ENCODE measurements at places on chromosomes 7 and 10.

GRCh38 chr7:101860316-101861217 is 43.1 kb downstream of the CUX1 start:
- DNase-seq = no peak

DNA sequence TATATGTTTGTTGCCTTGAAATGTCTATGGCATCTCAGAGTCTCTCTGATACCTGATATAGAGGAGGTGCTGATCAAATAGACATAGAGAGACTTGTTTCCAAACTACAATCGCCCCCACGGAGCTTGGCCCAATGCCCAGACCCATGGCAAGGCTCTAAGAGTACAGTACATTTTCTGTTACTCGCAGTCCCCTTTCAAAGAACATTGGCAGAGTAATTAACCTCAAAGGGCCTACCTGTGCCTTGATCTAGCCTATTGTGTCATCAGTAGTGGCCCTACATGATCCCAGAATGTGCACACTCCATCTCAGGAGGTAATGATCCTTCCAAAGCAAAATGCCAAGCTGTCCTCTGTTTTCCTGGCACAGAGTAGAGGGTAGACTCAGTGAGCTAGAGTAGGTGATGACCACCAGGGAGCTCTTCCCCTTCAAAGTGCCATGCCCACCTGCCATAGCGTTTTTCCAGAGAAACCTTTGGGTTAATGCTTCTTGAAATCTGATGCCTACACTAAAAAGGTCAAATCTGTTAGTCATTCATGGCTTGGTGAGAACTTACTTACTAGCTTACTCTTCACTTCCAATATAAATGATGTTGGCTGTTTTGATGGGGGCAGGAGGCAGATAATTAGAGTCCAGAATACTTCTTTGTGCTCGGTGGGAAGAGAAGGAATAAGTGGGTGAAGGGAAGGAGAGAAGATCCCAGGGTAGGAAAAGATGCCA is 41.2 kb upstream of the ACSL5 start:
- DNase-seq = no peak

DNA sequence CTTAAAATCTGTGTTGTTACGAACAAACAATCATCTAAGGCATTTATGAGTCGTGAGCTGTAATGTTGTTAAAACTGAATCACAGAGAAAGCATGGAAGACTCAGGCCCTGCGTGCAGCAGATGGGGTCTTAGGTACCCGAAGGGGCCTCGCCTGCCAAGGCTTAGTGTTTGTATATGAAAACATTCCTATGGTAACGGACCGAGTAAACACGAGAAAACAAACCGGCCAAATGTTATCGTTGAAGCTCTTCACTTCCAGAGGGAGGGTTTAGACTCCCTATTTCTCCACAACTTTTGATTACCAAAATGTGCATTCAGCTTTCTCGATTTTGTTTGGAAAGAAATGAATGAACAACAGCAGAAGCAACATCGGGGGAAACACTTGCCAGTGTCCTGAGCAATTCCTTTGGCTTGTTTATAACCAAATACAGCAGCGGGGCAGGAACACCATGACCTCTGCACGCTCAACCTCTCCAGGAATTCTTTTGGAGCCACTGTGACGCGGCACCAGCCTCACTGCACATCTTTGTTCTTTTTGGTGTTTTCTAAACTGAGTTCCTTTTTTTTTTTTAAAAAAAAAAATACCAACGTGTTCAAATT is 121.6 kb upstream of the KLF6 start:
- no peak for DNase-seq

DNA sequence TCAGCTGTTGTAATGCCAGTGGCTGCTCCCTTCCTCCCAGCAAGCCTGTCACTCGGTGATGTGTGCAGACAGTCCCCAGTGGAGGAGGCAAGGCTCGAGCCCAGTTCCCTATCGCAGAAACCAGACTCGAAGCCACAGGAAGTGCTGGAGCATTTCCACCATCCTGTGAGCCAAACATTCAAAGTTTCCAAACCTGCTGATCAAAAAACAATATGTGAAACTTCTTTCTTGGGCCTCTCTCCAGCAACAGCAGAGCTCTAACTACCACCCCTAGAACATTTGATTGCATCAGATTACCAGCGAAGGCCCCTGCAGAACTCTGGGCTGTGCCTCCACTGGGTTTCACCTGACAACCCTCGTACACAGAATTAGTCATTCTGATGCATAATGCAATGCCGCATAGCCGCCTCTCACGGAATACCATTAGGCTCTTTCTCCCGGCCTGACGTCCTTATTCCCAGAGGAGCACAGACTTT is 94.0 kb downstream of the ELMO1 start:
- DNase-seq = no peak

DNA sequence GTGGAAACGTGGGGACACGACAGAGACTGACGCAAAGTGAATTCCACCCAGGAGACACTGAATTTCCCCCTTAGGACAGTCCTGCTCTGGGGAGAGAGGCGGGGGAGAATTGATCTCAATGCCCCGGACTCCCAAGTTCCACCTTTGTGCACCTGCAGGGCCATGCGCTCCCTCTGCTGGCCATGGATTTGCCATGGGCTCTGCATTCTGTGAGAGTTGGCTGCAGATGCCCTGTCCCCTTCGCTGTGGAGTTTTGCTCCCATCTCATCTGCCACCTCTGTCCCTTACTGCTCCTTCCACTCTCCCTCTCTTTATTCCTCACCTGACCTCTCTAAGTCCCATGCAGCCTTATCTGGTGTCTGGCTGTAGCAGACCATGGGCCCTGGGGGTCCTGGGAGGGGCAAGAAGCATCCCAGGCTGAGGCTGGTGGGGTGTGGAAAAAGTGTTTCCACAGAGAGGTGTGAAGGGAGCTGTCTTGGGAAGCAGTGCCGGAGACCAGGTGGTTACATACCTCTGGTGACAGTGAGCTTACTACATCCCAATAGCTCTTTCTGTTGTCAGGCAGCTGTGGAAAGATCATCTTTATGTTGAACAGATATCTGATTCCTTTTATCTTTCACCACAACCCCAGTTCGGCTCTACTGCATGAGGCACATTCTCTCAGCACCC is 14.3 kb downstream of the GHRHR start:
- no peak for DNase-seq

GRCh38 chr7:48049850-48050249 is 14.5 kb downstream of the C7orf57 start:
- DNase-seq = no peak

DNA sequence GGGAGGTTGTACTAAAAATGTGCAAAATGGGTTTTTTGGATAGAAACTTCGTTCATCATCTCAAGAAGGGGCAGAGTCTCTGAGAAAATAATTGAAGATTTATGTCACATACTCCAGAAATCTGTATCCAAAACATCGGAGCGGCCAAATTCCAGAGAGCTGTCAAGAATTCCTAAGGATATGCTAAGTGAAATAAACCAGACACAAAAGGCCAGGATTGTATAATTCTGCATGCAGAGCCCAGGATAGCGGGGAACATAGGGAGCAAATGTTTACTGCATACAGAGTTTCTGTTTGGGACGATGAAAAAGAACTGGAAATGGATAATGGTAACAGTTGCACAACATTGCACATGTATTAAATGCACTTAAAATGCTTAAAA is 224.2 kb upstream of the AUTS2 start:
- DNase-seq = no peak

GRCh38 chr7:157017149-157017548 is 6.7 kb upstream of the MNX1 start:
- no peak for DNase-seq

DNA sequence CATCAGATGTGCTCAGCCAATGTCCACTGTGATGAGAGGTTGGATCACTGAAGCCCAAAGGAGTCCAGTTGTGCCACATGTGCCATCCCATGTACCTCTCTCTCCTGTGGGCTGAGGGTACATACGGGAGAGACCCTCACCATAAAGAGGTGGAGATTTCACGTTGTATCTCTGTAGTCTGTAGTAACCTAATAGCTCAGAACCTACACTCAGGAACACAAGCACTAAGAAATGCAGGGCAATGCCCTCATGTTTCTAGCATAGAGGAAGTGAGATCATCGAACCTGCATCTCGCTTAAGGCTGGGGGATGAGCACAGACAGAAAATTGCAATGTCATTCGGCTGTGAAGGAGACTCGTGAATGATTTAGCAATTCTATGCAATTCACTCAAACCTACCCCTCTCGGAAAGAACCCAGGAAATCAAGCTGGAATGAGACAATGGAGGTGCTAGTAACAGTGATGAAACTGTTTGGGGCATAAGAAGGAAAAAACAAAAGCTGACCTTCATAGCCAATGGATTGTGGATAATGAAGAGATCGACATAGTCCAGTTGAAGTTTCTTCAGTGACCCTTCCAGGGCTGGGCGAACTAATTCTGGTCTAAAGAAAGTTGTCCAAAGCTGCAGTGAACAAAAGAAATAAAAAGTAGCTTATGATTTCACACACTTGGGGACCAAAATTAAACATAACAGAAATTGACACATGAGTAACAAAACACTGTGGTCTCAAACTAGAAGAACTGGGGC is 80.3 kb upstream of the UCN3 start:
- DNase-seq = no peak

DNA sequence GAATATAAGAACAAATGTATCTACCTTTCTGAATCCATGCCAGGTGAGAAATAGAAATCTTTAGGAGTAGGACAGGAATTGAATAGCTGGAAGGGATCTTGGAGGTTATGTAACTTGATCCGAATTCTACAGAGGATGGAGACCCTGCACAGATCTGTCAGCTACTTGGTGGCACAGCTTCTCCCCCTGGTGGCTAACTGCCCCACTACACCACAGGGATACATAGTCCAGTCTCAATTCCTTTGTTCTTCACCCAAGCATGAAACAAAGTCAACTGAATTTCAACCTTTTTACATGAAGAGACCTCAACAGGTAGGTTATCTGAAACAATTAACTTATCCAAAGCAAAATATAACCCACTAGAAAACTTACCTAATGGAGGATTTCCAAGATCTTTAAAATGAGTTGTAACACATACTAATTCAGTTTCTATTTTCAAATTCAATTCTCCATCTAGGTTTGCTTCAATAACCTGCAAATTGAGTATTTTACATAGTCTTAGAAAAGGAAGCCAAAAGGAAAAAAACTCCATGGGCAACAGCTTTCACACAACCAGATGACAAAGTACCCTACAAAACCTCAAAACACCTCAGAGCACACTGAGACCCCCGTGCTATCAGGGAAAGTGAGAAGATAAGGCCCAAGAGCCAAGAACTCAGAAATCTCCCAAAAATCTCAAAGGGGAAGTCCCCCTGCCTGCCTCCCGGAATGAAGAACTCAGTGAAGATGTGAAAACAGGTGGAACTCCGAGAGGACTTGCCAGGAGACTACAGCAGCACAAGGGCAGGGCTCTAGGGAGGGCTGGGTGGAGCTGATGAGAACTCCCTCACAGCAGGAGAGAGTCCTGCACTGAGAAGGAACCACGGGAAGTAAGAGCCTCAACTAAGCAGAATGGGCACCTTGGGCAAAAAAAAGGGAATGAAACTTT is 10.3 kb downstream of the HUS1 start:
- peak; percentile 57 for DNase-seq

GRCh38 chr10:33174674-33175434 is 159.6 kb downstream of the NRP1 start:
- DNase-seq = no peak

GRCh38 chr10:62136931-62137330 is 131.7 kb downstream of the RTKN2 start:
- no peak for DNase-seq

DNA sequence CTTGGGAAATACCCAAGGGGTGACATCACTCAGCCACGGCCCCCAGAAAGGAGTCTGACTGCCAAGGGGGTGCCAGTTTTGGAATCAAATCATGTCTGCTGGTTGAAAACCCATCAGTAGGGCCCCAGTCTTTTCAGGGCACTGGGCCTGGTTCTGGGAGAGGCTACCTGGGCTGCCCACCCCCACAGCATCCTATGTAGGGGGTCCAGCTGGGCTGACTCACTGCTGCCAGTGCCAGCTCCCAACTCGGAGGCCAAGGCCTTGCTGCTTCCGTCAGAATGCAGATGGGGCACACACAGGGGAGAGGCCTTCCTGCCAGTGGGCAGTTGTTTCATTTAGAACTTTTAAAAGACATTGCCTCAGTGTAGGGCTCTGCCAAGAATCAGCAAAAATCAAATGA is 39.5 kb upstream of the DMBT1 start:
- no peak for DNase-seq

DNA sequence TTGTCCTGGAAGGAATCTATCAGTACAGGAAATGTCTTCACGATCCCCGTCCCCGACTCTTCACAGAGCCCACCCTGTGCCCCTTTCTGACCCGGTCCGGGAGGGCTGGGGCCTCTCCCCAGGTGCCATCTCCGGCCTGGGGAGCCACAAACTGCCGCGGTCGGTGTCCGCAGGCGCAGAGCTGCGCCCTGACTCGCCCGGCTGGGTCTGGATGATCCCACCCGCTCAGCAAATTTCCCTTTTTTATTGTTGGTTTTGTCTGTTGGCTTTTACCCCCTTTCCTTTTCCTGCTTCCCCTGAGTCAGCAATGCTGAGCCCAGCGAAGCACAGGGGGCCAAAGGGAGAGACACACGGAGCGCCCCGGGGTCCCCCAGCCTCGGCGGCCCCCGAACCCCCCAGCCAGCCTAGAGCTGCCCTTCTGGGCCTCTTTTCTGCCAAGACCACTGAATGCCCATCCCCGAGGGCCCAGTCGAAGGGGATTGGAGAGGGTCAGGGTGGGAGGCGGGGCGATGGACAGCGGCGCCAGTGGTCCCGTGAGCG is 30.9 kb downstream of the LEP start:
- no peak for DNase-seq

- no peak for DNase-seq
Observed at GRCh38 chr10:44934416-44935200, 23.5 kb downstream of the TMEM72 start.

DNA sequence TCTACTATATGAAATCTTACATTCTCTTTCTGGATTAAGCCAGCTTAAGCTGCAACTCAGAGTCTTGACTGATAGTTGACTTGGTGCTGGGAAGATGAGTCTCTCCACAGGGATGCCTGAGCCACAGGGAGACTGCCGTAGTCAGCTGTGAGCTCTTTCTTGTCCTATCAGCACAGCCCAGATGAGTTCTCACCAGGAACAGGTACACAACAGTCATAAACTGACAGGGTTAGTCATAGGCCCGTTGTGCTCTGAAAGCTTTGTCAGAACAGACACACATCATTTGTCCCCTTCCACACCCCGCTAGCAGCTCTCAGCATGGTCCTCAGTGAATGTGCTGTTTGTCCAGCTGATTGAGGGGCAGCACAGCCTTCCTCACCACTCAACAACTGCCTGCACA is 221.6 kb downstream of the RPS24 start:
- no peak for DNase-seq

- no peak for DNase-seq
Observed at GRCh38 chr10:98226508-98227144, 41.4 kb downstream of the LOXL4 start.

- no peak for DNase-seq
Observed at GRCh38 chr10:42948040-42948439, 128.8 kb upstream of the RET start.
